Subcutaneous adipose tissue (tissue), 4 donors: ENCODE measurements at places on chromosomes 3 and 15. TPM values are rescaled to one million over a fixed set of nuclear protein-coding genes. Genes with fewer than 3 reads are reported as not detected.

PLAAT1 gene
- total RNA-seq, result not detected

SPG11 gene
- 85.9 TPM for total RNA-seq

CCR5 gene
- 0.88 TPM for total RNA-seq

SCAMP2 gene
- 82.7 TPM for total RNA-seq

ZIC4 gene
- total RNA-seq, result 4.8 TPM

IGSF10 gene
- 13.1 TPM for total RNA-seq

ZBTB47 gene
- total RNA-seq, result 38.2 TPM

MEIS2 gene
- 21.7 TPM for total RNA-seq

SNRK gene
- total RNA-seq, result 121 TPM

ZNF80 gene
- not detected for total RNA-seq

RARRES1 gene
- total RNA-seq, result 39.9 TPM

ATG3 gene
- 79.3 TPM for total RNA-seq

UQCRC1 gene
- total RNA-seq, result 192 TPM

PDE8A gene
- total RNA-seq, result 55.3 TPM

PRTG gene
- 2.0 TPM for total RNA-seq

SLC35G2 gene
- 19.2 TPM for total RNA-seq

DNAH12 gene
- total RNA-seq, result 0.16 TPM

MUC20 gene
- total RNA-seq, result 8.3 TPM

IL17RE gene
- total RNA-seq, result 27.9 TPM

OXTR gene
- total RNA-seq, result not detected

GNL3 gene
- 62.3 TPM for total RNA-seq

STRIT1 gene
- total RNA-seq, result not detected
